ENCODE measurements at places on chromosomes 7 and 10.

DNA sequence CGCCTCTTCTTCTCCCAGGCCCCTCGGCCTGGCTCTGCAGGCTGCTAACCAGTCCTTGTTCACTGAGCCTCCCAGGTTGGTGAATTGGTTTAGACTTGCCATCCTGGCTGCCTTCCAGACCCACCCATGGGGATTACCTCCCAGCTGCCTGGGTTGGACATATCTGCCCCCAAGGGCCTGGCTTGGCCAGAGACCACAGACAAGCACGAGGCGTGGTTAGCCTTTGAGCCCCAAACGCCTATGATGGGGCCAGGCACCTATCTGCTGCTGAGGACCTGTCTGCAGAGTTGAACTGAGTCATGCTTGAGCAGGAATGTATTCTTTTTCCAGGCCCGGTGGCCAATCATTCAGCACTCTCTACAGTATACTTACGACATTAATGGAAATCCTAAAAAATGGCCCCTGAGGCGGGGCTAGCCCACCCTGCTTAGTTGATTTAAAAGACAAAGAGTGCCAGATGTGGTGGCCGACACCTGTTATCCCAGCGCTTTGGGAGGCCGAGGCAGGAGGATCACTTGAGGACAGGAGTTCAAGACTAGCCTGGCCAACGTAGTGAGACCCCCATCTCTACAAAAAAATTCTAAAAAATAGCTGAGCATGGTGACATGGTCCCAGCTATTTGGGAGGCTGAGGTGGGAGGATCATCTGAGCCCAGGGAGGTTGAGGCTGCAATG lies 361.5 kb downstream of the FRMD4A start:
- DNase-seq = no peak

DNA sequence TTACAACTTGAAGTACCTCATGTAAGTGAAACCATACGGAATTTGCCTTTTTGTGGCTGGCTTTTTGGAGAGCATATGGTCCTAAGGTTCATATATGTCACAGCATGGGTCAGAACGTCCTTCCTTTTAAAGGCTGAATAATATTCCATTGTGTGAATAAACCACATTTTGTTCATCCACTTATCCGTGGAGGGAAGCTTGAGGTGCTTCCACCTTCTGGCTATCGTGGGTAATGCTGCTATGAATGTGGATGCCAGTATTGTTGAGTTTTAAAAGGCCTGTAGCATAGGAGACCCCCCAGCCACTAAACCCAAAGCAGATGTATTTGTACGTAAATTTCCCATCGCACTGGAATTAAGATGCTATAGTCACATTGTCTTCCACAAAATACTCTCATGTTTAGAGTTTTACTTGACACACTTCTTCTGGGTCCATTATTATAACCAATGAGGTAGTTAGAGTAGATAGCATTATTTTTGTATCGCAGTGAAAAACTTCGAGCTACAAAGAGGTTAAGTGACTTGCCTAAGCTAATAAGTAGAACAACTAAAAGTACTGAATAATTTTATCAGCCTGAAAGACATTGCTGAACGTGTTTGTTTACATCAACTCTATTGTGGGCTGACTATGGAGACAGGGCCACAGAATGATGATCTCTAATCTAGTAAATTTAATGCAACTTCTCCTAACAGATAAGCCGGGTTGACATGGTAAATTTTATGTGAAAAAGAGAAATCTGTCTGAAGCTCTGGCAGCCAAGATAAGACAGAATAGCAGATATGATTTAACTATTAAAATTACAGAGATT lies 183.0 kb upstream of the CTBP2 start:
- no peak for DNase-seq

DNA sequence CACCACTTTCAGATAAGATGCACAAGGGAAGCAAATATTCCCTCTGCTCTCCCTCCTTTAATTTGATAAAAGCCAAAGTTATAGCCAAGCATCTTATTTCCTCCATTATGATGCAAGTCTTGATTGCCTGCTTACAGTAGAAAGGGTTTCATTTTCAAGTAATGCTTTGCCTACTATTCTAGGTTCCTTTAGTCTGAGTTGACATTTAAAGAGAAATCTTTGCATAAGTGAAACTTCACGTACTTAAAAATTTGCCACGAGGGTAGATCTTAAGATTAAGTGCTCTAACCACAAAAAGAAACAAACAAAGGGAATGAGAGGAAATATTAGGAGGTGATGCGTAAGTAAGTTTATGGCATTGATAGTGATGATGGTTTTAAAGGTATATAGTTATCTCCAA lies 78.1 kb upstream of the VWDE start:
- no peak for DNase-seq

DNA sequence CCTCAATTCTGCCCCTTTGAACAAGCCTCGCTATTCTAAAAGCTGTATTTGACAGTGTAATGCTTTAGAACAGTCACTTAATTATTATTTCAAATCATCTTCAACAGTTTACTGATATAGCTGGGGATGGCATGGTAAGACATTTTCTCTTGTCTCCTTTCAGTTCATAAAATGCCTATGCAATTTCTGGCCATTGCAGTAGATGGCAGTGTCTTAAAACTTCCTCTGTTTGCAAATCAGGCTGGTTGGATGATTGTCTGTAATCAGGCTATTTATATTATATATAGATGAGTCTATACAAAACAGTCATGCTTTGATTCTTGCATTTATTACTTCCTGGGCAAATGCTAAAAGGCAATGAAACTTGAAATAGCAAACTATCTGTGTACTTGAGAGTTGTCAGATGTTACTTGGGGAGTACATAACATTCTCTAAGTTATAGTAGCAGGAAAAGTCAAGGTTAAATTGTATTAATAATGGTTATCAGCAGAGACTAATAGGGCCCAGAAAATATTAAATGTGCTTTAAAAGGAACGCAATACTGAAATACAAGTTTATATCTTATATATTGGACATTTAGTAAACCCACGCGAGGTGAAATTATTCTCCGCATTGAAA lies 55.5 kb upstream of the LHFPL3 start:
- no peak for DNase-seq

- no peak for DNase-seq
These were observed 59.4 kb upstream of the SVIL start for GRCh38 chr10:29694121-29694520.

DNA sequence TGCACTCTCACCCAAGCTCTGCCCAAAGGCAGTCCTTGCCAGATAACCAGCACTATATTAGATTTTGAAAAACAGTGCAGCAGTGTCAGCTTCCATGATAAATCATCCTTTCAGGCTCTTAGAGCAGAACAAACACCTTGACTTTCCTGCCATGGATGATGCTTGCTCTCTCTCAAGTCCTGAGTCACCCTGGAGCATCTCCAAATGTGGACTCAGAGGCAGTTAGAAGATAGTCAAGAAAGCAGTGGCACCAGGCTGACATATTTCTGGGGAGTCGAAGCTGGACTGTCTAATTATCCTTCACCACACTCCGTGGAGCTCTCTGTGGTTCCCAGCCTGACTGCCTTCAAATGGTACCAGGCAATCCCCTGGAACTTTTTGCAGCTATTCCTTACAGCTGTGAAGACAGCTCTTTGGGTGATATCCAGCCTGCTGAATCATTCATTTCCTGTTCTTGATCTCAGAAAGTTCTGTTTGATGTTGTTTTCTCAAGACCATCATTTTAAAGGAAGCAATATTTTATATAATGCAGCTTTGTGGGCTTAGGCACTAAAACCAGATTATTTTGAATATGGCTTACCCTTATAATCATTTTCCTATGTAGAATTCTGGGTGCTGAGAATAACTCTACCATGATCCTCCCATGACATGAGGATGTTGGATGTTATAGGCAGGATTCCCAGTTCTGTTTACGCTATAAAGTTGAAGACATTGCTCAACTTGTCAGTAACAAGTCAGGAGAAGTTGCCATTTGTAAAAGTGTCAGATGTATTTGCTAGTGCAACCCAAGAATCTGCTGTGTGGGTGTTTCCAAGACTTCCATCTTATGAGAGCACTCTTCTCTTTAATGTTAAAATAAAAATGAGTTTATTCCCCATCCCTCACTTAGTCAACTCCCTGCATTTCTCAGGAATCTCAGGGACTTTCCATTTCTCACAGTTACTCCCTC lies 233.8 kb downstream of the C7orf25 start:
- no peak for DNase-seq
